Left cardiac atrium (tissue), 4 donors: ENCODE measurements at places on chromosomes 6 and 20. TPM values are rescaled to one million over a fixed set of nuclear protein-coding genes. Genes with fewer than 3 reads are reported as not detected.

DNA sequence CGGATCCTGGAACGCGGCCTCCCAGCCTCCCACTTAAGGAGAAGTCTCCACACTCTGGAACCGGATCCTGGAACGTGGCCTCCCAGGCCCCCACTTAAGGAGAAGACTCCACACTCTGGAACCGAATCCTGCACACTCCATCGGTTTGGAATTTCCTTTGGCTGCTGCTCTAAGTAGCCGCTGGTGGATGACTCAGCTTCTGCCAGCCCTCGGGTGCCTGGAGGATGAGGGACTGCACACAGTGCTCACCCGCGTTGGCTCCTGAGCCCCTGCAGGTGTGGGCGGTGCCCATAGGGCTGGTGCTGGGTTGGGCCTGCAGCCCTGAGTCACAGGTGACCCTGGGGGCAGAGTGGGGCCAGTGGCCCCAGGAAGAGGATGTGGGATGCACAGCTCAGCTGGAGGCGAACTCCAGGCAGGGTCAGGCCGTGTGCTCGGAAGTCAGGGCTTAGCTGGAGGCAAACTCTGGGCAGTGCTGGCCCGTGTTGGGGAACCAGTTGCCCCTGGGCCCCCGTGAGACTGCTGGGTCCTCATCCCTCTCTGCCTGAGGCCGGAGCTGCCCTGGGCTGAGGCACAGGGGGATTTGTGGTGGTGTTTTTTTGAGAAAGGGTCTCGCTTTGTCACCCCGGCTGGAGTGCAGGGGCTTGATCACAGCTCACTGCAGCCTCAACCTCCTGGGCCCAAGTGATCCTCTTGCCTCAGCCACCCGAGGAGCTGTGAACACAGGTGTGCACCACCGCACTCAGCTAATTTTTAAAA is 13.9 kb upstream of the TNFRSF6B start:
- DNase-seq, result peak; percentile 84

DNA sequence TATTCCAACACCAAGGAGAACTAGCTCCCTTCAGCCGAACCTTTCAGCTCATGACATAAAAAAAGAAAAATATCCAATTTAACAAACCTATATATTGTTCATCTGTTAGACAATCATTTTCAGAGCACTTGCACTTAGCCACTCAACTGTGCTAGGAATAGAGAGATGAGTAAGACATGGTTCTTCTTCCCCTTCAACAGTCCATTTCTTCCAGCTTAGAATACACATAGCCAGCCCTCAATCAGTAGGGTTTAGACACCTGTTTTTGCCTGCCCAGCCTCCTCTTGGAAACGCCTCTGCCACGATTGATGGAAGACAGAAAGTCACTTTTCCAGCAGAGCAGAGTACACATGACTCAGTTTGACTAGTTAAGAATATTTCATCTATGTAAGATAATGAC is 21.8 kb downstream of the ADNP start:
- DNase-seq, result no peak

DNA sequence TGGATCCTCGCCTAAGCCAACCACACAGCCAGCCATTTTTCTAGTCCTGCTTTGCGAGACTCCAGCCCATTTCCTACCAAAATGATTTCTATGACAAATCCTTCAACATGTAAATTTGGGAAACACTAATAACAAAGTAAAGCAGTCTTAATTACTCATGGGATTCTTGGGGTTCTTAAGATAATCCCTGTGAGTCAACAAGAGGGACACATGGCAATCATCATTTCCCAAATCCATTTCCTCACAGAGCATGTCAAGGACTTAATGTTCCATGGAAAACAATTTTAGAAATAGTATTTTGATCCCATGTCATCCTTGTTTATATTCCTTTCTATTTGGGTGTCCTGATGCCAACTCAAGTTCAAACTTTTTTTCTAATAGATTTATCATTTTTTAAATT is 322.7 kb upstream of the NOX3 start:
- no peak for DNase-seq

GRCh38 chr6:152271776-152272464 is 365.2 kb downstream of the SYNE1 start:
- peak; percentile 42 for DNase-seq

DNA sequence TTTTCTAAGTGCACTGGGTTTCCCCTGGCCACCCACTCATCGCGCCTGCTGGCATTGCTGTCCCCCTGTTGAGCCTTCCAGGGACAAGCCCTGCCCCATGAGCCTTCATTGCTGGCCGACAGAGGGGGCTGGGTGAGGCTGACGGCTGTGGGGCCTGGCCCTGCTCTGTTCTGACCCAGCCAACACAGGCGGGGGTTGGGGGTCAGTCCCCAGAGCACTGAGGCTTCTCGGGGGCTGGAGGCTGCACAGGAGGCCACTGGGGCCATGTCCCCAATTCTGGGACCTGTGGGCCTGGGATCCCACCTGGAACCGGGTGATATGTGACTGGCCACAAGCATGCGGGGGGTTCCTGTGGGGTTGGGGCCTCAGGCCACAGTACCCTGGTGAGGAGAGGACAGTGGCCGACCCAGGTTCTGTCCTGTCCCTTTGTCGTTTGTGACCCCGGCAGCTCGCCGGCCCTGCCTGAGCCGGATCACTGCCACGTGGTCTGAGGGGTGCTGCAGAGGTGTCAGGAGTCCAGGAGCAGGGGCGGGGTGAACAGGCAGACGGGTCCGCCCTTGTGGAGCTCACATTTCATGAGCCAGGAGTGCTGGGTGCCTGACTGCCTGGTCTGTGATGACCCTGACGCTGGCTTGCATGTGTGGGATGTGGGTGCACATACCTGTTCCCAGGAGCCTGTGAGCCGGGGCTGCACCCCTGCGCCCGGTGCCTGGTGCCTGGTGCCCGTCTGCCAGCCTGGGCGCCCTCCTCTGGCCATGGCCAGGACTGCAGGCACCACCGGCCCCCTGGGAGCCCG is 2.1 kb upstream of the COL20A1 start:
- no peak for DNase-seq

GRCh38 chr20:23889775-23890187 is 10.2 kb upstream of the CST5 start:
- peak; percentile 52 for DNase-seq

GRCh38 chr6:38955861-38956260 is 92.7 kb upstream of the GLP1R start:
- no peak for DNase-seq

DNA sequence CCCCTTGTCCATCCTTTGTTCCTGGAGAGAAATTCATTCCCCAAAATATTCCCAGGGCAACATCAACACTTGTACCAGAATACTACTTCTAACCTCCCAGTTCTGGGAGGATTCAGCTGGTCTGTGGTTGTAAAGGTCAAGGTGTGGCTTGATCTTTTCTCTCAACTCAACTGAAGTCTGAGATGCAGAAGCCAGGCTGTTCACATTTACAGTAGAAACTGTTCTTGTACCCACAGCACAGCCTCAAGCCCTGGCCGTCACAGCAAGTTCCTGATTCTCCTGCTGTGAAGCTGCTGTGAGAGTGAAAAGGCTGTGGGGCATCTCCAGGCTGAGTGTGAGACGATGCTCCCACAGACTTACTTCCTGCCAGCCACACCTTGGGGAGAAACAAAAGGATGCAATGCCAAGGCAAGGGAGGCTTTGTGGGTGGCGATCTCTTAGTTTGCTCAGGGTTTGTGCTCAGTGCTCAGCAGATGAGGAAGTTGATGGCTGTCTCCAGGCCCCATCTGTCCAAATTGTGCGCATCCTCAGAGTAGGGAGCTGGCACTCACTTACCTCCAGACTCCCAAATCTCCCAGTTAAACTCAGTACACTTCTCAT is 143.9 kb upstream of the FOXA2 start:
- no peak for DNase-seq

- DNase-seq, result no peak
Measured at GRCh38 chr6:40492187-40492586, 95.0 kb downstream of the LRFN2 start.

KCNQ5 gene
- 0.16 TPM for total RNA-seq

BACH2 gene
- 2.5 TPM for total RNA-seq

GRM1 gene
- 0.52 TPM for total RNA-seq

SDC4 gene
- total RNA-seq, result 51.4 TPM

MUC21 gene
- total RNA-seq, result not detected
